NCI-H1092 (cell line): ENCODE measurements at places on chromosomes 7 and 10.

DNA sequence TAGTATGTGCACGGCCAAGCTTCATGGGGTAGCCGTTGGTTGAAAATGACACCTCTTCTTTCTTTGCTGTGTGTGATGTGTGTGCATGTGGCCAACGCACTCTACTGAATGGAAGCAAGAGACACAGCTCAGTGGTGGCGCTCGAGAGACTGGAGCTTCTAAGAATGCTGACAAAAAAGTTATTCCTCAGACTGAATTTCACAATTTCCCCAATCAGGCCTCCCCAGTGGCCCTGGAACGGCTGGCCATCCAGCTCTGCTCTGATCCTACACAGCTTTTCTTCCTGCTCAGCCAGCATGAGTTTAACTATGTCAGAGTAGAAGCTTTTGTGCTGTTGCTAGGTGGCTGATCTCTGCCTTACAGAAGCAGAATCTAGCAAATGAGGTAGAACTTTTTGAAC lies 186.7 kb upstream of the PLXDC2 start:
- no peak for DNase-seq

DNA sequence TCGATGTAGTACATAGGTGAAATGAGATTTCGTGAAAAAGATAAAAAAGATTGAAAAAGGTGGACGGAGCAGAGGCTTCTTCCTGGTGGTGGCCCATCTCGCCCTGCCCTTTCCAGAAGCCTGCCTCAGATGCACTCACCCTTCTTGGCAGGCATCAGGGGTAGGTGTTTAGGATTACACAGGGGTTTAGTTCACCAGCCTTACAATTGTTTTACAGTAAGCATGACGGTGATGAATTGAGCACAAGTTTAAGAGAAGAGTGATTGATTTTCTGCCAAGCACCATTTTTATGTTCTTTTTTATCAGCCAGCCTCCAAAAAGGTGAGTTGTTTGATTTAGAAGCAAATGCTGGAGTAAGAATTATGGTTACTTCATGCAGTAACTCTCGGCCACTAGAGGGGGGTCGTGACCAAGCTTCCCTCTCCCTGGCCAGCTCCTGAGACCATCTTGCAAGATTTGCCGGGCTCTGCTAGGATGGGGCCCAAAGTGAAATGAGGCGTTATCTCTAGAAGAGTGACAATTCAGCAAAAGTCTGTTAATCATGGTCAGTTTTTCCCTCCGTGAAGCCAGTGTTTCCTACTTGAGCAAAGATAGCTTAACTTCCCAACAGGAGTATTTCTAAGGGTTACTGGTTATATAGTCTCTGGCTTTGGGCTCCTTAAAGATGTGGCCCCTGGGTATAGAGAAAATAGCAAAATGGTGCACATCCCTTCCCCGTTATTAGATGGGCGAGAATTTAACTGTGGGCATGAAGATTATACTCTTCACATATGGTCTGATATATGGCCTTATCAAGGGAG lies 228.8 kb downstream of the BMPER start:
- DNase-seq = peak; percentile 57

DNA sequence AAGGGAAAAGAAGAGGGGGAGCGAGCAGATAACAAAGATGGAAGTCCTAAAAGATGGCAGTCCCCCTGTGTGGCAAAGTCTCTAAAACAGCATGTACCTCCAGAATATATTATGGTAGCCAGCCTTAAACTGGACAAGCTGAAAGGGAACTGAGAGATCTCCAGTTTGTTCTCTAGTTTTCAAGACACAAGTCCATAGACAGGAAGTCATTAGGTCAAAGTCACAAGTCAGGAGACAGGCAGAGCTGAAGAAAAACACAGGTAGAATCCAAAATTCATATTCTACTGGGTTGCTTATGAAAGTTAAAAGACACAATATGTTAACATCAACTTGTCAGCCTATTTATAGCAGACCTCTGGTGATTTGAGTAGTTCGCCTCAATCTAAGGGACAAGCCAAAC lies 38.7 kb downstream of the FAM107B start:
- no peak for DNase-seq

DNA sequence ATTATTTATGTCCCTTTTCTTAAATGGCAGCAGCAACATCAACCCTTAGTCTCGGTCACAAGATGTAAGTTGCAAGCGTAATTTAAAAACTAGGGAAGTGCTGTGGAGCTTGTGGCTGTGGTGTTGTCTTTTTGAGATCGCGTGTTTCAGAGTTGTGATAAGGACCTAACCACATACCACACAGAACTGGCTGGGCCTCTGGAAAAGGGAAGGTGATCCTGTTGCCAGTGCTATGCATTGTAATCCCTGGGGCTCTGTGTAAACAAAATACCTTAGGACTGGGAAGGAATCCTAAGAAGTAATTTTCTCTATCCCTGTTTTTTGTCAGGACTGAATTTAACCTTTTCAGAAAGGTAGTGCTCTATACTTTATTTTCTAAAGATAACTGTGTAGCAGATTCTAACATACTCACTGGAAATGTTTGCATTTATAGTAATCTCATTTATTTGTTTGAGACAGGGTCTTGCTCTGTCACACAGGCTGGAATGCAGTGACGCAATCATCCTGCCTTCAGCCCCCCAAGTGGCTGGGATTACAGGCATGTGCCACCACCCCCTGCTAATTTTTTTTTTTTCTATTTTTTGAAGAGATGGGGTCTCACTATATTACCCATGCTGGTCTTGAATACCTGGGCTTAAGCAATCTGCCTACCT lies 60.4 kb downstream of the INPP5F start:
- no peak for DNase-seq

DNA sequence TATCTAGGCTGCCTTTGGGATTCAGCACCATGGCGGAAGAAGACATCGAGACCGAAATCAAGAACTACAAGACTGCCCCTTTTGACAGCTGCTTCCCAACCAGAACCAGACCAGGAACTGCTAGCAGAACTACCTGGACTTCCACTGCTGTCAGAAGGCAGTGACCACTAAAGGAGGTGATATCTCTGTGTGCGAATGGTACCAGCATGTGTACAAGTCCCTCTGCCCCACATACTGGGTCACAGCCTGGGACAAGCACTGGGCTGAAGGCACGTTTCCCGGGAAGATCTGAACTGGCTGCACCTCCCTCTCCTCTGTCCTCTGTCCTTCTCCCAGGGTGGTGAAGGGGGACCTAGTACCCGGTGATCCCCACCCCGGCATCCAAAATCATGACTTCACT lies 25.6 kb upstream of the PDIA4 start:
- no peak for DNase-seq

GRCh38 chr10:126425032-126425431 lies 36.8 kb upstream of the ADAM12 start:
- no peak for DNase-seq

DNA sequence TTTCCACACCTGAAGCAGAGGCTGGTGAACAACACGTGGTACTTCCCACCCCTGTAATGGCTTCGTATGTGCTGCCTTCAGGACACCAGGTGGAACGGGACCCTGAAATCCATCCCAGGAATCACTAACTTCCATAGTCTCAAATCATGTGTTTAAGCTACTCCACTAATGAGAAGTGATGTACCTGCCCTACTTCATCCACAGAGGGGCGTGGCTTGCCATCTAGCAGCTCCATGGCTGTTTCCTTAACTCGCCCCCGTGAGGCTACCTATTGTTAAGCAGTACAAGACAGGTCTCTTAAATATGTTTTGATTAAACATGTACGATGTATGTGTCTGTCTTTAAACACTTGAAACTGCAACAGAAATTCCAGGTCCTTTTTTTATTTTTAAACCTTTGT lies 31.8 kb downstream of the ARL3 start:
- no peak for DNase-seq

DNA sequence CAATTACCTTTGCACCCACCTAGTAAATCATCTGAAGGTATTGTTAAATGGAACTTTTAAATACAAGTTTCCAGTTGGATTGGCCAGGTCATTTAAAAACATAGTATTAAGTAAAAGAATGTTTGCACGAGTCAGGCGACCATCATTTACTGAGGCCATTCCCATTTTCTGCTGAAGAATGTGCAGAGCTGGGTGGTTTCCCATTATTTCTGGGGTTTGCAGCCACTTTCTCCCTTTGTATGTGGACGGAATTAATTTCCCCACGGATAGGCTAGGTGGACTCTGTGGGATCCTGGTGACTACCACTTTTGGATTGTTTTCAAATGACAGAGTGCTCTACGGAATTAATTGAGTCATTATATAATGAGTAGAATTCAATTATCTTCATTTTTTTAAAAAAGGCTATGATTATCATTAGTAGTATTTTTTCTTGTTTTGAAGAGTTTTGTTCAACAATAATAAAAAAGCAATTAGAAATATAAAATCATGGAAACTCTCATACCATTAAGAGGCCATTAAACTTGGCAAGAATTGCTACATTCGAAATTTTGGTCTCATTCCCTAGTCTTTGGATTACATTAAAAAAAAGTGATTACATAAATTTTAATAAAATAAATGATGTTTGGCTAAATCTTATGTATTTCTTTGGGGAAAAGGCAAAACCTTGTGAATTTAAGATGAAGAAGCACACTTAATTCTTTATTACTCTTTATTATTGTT lies 120.4 kb upstream of the FZD8 start:
- no peak for DNase-seq

- DNase-seq = no peak
Observed at GRCh38 chr7:5702876-5703571, 78.4 kb downstream of the RNF216 start.

DNA sequence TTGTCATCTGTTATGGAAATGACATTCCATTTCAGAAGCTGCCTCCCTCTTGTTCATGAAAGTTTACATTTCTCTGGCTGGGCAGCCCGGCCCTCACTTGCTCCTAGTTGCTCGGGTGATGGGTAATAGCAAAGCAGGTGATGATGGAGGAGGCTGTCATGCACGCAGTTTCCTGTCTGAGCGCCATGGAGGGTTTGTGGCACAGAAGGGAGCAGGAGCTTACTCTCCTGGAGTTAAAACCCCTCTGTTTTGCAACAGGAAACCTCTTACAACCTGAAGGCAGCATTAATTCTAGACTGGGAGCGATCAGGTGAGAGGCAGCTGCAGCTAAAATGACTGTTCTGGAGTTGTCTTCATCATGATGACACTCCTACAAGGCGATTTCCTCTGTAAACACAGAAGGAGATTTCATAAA lies 34.1 kb upstream of the MKI67 start:
- no peak for DNase-seq

DNA sequence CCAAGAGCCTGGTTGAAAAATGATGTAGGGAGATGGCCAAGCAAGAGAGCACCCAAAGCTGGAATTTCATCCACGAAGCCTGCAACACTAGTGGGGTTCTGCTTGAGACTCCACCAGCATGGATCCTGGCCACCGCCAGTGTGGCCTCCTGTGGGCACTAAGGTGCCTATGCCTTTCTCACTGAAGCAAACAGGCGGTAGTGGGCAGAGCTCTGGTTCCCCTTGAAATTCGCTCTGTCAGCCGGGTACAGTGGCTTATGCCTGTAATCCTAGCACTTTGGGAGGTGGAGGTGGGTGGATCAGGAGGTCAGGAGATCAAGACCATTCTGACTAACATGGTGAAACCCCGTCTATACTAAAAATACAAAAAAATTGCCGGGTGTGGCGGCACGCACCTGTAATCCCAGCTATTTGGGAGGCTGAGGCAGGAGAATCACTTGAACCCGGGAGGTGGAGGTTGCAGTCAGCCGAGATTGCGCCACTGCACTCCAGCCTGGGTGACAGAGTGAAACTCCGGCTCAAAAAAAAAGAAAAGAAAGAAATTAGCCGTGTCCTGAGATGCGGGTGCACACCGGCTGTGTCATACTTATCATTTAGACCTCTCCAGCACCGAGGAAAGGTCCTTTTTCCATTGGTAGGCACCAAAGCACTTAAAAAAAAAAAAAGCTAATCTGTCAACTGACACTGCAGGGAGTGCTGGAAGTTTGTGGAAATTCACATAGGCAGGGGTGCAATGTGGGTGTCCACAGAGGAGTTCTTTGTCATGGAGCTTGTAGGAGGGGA lies 28.3 kb downstream of the CCM2 start:
- no peak for DNase-seq

DNA sequence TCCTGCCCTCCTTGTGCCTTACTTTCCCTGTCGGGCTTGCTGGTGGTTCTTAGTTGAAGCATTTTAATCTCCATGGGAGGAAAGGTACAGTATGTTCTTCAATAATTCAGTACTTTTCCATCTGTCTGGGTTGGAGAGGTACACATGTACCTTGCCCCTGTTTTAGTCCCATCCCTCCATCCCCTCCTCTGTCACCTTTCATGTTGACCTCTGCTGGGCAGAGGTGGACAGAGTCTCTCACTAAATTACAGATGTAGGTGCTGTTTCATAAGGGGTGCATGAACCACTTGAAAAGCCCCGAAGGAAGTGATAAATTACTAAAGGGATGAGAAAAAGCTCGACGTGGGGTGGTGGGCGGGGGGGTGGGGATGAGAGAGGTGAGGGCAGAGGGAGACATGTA lies 5.4 kb downstream of the AGFG2 start:
- DNase-seq = no peak

DNA sequence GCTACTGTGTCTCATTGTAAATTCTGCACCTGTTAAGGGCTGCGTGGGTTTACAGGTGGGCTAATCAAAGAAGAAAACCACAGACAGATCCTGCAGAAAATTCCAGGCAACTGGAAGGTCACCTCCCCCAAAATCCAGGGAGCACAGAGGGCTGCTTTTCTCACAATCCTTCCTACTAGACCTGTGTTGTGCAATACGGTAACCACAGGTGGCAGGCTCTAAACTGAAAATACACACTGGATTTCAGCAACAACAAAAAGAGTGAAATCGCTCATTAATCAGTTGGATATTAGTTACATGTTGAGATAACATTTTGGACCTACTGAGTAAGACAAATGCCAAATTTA lies 83.2 kb downstream of the SLC16A9 start:
- no peak for DNase-seq

GRCh38 chr10:44619521-44619920 lies 234.6 kb upstream of the CXCL12 start:
- no peak for DNase-seq

DNA sequence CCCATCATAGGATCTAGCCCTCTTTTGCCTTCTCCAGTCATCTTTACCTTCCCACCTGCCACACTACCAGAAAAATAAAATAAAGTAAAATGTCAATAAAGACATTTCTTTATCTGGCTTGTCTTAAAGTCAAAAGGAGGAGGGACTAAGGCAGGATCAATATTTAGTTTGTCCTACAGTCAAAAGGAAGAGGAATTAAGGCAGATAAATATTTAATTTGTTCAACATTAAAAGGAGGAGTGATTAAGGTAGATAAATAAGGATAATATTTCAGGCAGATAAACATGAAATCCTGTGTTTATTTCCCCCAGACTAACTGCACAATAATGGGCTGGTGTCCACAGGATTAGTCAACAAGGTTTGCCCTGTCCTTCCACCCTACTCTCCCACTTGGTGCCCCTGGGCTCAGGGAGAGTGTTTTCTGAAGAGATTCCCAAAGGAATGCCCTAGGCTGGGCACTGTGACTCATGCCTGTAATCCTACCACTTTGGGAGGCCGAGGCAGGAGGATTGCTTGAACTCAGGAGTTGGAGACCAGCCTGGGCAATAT lies 18.3 kb upstream of the MSMB start:
- no peak for DNase-seq

GRCh38 chr7:98086281-98086718 lies 20.4 kb upstream of the LMTK2 start:
- DNase-seq = no peak

- DNase-seq = no peak
Observed at GRCh38 chr10:61974601-61975390, 73.3 kb downstream of the ARID5B start.
